ENCODE measurements at places on chromosomes 7 and 10.

GRCh38 chr10:74753442-74754211, 72.8 kb upstream of the KAT6B start:
- DNase-seq, result no peak

- DNase-seq, result no peak
Observed at GRCh38 chr10:103951942-103952341, 15.0 kb upstream of the SLK start.

DNA sequence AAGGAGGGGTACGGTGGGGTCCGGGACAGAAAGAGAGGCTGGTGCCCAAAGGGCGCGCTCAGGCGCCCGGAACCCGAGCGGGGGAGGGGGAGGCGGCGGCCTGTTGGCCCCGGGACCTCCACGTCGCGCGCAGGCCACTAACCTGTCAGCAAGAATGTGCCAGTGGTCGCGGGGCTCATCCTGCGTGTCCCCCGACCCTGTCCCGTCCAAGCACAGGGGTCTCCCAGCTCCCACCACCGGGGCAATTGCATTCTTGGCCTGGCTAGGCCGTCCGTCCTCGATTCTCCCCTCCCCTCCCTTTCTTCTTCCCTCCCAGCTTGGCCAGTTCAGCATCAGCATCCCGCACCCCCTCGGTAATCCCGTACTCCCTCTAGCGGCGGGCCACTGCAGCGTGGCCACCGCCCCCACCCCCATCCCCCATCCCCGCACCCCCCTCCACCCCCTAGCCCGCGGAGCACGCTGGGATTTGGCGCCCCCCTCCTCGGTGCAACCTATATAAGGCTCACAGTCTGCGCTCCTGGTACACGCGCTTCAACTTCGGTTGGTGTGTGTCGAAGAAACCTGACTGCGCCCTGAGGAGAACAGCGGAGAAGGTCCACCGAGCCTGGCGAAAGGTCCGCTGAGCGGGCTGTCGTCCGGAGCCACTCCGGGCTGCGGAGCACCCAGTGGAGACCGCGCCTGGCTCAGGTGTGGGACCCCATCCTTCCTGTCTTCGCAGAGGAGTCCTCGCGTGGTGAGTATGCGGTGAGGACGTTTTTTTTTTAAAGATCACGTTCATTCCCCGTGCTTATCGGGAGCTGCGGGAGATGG, at the start of gene SGCE:
Gene SGCE (minus strand): TSS at position 286 of the 810 bp plus-strand sequence. CDS start 35 bp downstream, at position 251.
- DNase-seq, result no peak

DNA sequence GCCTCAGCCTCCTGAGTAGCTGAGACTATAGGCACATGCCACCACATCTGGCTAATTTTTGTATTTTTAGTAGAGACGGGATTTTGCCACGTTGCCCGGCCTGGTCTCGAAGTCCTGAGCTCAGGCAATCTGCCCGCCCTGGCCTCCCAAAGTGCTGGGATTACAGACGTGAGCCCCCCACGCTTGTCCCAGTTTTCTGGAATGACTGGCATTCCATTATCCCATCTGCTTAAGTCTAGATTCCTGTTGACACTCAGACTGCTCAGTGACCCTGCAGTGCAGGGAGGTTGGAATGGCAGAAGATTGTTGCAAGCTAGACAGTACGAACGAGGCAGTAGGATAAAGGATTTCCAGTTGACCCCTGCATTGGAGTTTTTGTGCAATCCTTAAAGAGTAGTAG, 135.1 kb upstream of the NPS start:
- no peak for DNase-seq

DNA sequence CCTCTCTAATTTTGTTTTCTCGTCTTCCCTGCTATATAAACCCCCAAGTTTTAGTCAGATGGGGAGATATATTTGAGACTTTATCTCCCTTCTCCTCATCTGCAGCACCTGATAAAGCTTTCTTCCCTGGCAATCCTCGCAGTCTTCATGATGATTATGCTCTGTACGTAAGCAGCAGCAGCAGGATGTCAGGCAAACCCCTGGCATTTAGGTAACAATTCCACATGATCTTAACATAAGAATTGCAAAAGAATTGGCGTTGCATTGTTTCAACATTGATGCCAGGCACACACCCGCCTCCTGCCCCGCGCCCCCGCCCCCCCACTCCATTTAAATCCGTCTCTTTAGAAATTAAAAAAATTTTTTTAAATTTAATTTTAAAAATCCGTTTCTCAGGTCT, 6.1 kb downstream of the PKD1L1 start:
- DNase-seq, result no peak

- no peak for DNase-seq
Observed at GRCh38 chr7:24924375-24924774, 55.6 kb downstream of the OSBPL3 start.

GRCh38 chr7:97973206-97973658, 16.8 kb downstream of the OCM2 start:
- no peak for DNase-seq

GRCh38 chr10:18278181-18278580, 138.0 kb downstream of the CACNB2 start:
- DNase-seq, result no peak

DNA sequence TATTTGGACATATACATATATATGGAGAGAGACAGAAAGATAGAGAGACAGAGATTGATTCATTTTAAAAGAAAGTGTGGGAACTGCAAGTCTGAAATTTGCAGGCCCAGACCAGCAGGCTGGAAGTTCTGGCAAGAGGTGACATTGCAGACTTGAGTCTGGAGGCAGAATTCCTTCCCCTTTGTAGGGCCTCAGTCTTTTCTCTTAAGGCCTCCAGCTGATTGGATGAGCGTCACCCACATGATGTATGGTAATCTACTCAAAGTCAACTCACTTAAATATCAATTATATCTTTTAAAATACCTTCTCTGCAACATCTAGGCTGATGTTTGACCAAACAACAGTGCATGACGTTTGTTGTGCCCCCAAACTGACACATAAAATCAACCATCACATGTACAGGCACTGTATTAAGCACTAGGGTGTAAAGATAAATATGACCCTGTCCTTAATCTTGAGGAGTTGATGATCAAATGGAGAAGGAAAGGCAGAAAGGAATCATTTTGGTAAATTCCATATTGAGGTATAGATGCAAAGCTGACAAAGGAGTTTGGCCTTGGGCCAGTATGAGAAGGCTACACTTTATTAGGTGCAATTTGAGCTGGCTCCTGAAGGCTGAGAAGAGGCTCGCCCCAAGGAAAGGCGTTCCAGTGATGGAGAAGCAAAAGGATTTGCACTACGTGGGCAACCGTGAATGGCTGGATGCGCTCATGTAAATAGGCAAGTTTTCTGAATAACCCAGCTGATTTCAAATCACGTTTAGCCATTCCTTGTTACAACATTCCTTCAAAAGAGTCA, 52.6 kb downstream of the BPGM start:
- no peak for DNase-seq

- no peak for DNase-seq
Observed at GRCh38 chr7:149606826-149607225, 109.2 kb upstream of the ZNF746 start.

GRCh38 chr7:107233174-107233573, 64.4 kb downstream of the HBP1 start:
- peak; percentile 33 for DNase-seq

DNA sequence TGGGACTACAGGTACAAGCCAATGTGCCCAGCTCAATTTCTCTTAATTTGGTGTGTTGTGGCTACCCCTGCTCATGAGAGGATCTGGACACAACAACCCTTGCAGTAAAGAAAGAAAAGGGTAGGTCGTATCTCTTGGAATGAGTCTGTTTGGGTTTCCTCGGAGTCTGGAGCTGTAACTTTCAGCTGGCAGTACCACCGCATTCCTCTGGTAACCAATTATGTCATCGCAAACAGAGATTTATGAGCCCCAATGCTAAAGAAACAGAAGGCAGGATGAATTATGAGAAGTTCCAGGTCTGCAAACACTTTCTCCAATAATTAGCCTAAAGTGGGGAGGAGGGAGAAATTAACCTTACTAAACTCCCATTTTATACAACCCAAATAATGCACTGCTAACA, 186.6 kb upstream of the NRP1 start:
- no peak for DNase-seq

DNA sequence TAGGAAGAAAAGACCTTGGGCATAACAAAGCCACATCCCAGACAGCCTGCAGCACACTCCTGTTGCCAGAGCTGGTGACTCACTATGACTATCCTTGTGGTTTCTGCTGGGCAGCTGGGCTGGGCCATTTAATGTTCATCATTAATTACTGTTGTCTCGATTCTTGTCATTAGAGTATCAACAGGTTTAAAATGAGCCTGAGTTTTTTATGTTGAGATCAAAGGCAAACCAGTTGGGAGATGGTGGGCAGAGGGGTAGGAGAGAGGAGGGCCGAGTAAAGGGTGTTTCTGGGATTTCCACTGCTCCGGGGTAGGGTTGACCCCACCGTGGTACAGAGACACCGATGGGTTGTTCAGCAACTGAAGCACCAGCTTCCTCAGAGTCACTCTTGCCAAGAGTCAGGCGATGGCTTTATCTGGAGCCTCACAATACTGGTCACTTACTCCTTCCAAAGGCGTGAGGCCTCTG, 128.7 kb upstream of the LYZL1 start:
- DNase-seq, result no peak

GRCh38 chr10:45438466-45439090, 64.6 kb downstream of the ALOX5 start:
- no peak for DNase-seq

DNA sequence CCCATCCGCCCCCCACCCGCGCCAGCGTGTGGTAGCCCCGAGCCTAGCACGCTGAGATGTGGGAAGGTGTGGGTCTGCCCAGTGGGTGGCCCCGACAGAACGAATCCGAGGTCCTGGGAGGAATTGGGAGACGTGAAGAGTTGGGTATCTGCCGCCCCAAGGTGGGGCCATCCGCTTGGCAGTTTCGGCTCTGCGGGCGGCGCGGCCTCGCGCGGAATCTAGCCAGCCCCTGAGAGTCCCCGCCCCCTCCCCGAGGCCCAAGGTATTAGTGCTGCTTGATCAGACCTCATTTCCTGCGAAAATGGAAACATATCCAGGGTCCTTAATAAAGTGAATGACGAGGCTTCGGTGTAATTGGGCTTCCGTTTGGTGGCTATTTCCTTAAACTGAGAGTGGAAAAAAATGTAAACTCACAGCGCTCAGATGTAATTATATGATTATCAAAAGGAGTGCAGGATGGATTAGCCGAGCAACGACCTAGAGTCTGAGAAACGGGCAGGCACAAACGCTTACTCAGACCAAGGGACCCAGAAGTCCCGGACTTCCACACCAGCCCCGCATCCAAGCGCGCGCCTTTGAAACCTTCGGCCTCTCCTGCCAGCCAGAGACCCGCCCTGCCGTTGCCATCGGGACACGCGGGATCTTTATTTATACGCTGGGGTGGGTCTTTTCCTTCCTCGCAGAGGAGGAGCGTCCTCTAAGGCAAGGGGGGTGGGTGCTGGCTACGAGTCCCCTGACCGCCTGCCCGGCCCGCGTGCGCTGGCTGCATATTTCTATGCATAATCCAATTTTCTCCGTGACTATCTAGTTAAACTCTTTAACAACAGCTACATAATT, 12.8 kb downstream of the LBX1 start:
- no peak for DNase-seq

DNA sequence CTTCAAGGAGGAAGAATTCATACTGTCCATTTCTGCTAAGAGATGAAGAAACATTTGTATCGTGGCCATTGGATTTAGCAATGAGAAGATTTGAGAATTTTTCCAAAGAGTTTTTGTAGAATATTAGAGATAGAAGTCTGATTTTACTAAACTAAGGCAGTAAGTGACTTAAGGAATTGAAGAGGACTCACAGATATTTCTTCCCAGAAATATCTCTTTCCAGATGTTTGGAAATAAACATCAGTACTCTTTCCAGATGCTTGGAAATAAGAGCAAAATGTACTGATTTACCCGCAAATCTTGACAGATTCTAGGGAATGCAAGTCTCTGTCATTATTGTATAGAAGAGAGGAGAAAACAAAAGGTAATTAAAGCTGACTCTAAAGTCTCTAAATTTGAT, 91.3 kb downstream of the IMMP2L start:
- no peak for DNase-seq

- no peak for DNase-seq
Observed at GRCh38 chr10:70459774-70460490, 18.5 kb upstream of the NODAL start.

GRCh38 chr10:5615316-5615715, 51.1 kb downstream of the ASB13 start:
- DNase-seq, result no peak

- DNase-seq, result peak; percentile 77
Observed at GRCh38 chr10:79221110-79222051, 125.9 kb upstream of the PPIF start.

- no peak for DNase-seq
Observed at GRCh38 chr10:3125527-3126170, 46.9 kb downstream of the PITRM1 start.

DNA sequence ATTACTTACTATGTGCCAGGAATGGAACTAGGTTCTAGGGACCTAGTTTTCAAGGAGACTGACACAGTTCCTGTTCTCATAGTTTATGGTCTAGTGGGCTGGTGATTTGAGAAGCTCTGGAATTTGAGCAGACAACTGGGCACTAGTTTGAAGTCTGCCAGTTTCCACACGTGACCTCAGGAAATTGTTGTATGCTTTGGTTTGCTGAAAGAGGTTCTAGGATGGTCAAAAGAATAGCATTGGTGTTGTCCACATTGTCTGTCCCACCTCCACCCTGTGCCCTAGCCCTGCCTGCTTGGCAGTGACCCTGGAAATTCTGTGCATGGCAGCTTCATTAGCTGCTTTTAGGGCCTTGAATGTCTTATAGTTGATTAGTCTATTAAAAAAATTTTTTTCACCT, 28.7 kb downstream of the GBF1 start:
- no peak for DNase-seq

DNA sequence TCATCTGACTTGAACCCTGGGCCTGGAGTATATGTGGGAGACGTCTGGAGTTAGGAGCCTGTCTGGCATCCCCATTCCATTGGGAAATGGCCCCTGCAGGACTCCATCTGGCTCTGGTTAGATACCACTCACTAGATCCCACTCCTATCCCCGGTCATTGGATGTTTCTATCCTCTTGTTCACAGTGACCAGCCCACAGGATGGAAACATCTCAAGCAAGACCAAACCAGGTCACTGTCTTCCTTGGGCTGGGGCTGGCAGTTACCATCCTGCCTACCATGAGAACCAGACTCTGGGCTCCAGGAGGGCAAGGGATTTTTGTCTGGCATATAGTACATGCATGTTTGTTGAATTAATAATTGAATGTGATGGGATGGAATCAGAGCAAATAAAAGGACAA, 415.7 kb downstream of the GRID1 start:
- DNase-seq, result no peak

DNA sequence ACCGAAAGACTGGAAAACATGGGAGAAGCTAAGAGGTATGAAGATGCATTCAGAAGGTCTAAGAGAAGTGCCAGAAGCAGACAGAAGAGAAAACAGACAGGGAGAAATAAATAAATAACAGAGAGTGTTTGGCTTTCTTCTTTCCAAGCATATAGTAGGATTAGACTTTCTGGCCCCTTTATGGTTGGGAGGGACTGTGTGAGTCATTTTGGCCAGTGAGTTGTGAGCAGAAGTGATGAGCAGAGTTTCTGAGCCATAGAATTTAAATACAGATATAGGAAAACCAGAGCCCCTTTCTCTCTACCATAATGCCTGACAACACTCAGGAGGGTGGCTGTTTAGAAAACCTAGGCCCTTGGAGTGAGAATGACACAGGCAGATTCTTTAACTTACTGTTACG, 171.0 kb downstream of the PPP1R17 start:
- no peak for DNase-seq

- DNase-seq, result peak; percentile 76
Observed at GRCh38 chr7:103704701-103705100, 258.7 kb upstream of the SLC26A5 start.
